ENCODE measurements at places on chromosomes 7 and 10.
A peak's percentile ranks its signal among the peaks of the same experiment; 100 is the strongest.

GRCh38 chr10:16867556-16867955, 50.3 kb upstream of the RSU1 start:
- DNase-seq, result no peak

- peak; percentile 46 for DNase-seq
These were observed 16.4 kb downstream of the PRKRIP1 start for GRCh38 chr7:102412548-102412947.

GRCh38 chr10:68665841-68666240, 55.2 kb upstream of the CCAR1 start:
- no peak for DNase-seq

DNA sequence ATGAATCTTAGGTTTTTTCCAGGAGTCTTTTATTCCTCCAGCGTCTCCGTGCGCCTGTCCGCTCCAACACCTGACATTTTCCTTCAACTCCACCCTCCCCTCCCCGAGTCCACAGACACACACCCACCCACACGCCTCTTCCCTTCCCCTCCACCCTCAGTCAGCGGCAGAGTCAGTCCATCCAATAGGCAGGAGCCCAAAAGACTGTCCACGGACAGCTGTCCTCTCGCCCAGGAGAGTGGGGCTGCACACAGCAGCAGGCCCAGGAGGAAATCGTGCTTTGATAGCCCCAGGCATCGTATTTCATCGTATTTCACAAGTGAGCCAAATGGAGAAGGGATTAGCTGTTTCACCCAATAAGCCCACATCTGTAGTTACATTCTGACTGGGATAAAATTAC, 285.1 kb downstream of the ZEB1 start:
- DNase-seq, result no peak

- DNase-seq, result no peak
These were observed 68.2 kb downstream of the C10orf105 start for GRCh38 chr10:71651428-71651827.

DNA sequence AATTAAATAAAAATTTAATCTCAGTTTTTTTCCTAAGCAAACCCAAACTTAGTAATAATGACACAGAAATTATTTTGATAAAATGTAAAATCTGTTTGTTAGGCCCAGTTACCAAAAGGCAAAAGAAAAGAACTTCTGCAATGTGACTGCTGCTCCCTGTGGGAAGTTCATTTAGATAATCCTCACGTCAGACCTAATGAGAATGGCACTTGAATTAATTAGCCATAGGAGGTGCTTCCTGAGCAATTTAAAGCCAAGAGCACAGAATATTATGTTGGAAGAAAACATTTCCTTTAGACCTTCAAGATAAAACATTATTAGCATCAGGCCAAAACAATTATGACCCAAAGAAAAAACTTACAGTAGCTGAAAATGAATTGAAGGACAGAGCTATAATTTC, 19.4 kb downstream of the SPAM1 start:
- DNase-seq, result no peak

GRCh38 chr7:127252778-127253280, at the start of gene GRM8:
Gene GRM8, minus strand, starts transcription at chr7:127252941.
- DNase-seq, result peak; percentile 27

DNA sequence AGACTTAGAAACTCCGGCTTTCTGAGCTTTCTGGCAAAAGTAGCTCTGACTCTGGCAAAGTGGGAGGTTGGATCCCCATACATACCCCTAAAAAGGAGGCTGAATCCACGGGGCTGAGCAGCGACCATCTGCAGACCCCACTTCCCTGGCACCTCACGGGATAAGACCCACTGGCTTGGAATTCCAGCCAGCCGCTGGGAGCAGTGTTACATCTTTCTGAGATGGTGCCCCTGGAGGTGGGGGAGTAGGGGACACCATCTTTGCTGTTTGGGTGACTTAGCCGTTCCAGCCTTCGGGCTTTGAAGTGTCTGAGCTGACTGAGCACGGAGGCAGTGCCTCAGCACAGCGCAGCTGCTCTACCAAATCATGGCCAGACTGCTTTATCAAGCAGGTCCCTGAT, 45.0 kb upstream of the GRM3 start:
- no peak for DNase-seq

DNA sequence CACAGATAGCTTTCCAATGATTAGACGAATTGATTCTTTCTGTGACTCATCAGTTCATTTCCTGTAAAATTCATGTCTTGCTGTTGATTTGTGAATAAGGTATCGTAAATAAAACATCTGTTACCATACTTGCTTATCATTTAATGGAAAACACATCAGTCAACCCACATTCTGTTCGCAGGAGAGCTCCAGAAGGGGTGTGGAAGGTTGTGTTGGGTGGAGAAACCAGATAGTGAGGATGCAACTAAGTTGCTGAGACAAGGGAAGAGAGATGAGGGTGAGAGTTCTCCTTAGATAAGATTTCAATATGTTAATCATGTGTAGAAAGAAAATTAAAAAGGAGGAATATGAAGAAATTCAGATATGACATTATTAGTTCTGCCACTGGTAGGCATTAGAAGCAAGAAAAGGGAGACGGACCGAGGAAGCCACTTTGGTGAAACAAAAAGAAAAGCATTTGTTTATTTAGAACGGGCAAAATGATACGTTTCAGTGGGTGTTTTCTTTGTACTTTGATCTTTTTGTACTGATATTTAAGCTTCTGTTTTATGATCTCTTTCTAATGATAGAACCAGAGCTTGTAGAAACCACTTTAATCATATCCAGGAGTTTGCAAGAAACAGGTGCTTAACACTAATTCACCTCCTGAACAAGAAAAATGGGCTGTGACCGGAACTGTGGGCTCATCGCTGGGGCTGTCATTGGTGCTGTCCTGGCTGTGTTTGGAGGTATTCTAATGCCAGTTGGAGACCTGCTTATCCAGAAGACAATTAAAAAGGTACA, 7.8 kb downstream of the CD36 start:
- no peak for DNase-seq

- no peak for DNase-seq
These were observed 2.9 kb downstream of the FGFR2 start for GRCh38 chr10:121595351-121595805.

DNA sequence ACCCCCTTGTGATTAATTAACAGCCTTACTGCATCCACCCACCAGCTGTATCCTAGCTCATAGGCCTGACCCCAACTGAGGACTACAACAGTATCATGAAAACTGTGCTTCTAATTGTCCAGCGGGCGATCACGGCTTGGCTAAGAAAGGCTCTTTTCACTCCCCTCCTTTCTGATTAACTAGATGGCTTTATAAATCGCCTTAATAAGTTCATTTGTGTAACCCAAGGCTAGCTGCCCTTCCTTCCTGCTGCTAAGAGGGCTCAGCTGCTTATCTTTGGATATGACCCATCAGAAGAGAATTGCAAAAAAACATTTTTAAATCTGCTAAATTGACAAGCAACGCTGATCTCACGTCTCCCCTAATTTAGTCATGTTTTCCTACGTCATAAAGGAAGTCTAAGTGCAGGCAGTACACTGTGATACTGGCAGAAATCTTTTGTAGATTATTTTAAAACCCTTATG, 163.0 kb upstream of the LAMB4 start:
- no peak for DNase-seq

DNA sequence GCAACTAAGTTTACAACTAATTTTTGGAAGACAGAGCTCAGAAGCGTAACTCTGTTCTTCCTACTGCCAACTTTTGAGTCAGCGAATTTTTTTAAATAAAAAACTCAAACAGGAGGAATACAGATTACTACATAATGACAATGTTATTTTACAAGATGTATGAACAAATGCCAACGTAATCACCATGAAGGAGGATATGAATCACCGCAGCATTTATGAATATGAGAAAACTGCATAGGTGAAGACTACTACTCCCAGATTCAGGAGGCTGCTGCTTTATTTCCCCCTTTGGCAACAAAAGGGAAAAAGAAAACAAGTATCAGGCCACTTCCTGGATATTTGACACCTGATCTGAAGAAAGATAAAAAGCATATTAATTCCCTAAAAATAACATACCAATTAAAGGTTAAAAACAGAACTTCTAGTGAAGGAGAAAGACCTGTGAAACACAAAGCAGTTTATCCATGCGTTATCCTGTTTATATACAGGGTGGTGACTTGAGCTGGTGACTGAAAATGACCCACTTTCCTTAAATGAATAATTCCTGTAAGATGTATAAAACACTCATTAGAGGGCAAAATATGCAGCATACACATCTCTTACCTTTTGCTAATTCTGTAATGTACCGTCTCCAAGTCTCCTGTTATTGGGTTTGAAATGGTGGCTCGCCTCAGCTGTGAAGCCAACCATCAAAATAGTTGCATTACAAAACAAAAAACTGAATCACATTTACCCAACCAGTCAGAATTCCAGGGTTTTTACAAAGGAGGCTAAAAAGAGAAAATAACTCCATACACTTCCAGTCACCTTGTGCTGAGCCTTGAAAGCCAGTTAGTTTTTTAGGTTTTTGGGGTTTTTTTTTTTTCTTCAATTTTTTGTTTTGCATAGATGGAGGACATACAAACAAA, 52.0 kb downstream of the P4HA1 start:
- DNase-seq, result no peak

DNA sequence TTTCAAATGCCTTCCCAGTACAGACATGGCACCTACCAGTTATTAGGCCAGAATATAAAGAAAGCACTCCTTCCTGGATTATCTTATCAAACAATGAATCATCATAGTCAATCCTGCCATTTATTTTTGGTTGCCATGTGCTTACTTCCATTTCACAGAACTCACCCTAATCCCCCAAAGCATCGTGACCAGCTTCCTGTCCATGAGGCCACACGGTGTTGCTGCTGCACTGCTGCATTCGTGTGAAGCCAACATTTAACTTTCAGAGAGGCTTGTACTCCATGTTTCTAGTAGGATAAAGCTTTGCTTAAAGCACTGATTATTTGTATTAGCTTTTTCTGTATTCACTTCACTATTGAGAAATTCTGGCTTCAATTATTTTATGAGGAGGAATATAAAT, 14.4 kb downstream of the COL28A1 start:
- no peak for DNase-seq

GRCh38 chr7:36638140-36638539, 86.2 kb downstream of the AOAH start:
- DNase-seq, result no peak

GRCh38 chr7:100867040-100867775, at the start of gene TRIP6:
Gene TRIP6, plus strand, starts transcription at chr7:100867387. Its CDS starts 111 bp downstream, at chr7:100867498.
- DNase-seq, result peak; percentile 88

DNA sequence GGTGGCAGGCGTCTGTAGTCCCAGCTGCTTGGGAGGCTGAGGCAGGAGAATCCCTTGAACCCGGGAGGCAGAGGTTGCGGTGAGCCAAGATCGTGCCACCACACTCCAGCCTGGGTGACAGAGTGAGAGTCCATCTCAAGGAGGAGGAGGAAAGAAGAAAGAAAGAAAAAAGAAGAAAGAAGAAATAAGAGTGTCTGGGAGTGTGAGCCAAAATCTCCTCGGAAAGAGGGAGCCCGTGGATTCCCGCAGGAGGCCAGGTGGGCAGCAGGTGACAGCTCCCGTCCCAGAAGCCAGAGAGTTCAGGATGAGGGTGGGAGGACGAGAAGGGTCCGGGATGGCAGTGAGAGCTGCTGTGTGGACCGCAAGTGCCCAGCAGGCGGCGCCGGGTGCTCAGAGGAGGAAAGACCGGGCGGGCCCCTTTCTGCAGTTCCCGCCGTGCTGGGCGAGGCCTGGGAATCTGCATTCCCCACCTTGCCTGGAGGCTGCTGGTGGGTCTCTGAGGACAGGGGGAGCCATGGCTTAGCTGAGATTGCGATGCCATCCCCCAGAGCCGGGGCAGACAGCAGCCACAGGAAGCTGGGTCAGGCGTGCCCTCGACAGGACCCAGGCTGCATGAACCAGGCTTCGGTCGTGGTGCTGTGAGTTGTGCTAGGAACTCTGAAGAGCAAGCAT, 17.1 kb upstream of the AMZ1 start:
- DNase-seq, result peak; percentile 68

GRCh38 chr7:25025218-25025671, 45.3 kb upstream of the OSBPL3 start:
- no peak for DNase-seq

DNA sequence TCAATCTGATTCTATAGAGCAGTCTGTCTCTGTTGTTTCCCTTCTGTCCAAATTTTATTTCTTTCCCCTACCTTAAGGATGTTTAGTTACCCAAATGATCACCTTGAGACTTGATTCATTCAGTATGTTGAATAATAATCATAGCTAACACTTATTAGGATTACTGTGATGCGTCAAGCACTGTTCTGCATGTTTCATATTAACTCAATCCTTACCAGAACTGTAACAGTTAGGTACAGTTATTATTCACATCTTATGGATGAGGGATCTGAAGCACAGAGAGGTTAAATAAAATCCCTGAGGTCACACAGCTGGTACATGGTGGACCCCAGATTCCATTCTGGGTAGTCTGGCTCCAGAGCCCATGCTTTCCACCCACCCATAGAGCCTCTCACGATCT, 97.9 kb upstream of the SAMD8 start:
- no peak for DNase-seq

DNA sequence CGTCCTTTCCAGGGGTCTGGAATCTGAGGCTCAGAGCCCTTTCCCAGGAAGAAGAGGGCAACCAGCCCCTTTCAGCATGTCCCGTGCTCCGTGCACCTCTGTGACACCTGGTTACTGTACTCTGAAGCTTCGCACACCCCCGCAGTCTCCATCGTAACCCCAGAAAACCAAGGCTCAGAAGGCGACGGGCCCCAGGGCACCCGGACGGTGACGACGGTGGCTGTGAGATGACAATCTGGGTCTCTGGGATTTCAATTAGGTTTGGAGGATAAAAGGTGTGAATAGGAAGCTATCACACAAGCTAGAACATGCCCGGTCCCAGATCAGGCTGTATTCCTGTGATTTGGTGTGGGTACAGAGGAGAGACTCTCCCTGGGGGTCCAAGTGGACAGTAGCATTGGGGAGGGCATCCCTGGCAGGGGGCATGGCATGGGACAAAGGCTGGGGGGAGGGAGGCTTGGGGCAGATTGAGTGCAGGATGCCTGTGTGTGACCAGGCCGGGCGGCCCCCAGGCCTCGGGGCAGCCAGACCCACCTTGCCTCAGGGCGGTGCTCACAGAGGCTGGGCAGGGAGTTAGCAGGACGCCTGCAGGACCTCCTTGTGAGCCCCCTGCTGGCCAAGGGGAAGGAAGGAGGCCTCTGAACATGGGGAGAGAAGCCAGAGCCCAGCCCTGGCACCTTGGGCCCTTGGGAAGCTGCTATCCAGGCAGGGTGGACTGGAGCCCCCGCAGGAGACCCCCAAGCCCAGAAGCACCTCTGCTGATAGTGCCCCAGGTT, 23.4 kb upstream of the PSMG3 start:
- no peak for DNase-seq
